Naive thymus-derived CD4-positive, alpha-beta T cell (primary cell): ENCODE measurements at places on chromosomes 2 and 18. TPM values are rescaled to one million over a fixed set of nuclear protein-coding genes. Genes with fewer than 3 reads are reported as not detected.

- DNase-seq = no peak
Observed at GRCh38 chr18:73352546-73352945, 484.8 kb upstream of the NETO1 start.

DNA sequence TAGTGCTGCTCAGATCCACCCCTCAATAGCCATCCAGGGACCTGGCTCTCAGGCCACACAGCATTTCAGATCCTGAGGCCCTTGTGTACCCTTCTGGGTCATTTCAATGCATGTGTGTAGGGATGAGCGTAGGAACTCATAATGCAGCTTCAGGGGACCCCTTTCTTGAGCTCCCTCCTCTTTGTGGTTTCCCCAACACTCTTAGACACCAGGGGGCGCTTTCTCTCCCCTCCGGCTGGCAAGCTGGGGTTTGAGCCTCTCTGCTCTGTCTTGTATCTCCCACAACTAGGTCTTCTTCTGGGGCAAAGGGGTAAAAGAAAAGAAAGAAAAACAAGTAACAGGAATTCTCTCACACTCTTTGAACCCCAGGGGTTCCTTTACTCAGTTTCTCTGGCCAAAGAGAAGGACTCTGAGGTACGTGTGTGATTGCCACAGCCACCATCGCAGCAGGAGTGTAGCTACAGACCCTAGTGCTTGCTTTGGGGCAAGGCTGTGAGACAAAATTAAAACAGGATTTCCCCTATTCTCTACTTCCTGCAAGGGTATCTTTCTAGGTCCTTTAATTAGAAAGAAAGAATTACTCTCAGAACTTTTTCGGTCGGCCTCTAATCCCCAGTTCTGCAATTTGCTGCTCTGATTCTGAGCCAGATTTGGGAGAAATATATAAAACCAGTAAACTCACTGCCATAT lies 38.0 kb downstream of the CABYR start:
- DNase-seq = no peak

DNA sequence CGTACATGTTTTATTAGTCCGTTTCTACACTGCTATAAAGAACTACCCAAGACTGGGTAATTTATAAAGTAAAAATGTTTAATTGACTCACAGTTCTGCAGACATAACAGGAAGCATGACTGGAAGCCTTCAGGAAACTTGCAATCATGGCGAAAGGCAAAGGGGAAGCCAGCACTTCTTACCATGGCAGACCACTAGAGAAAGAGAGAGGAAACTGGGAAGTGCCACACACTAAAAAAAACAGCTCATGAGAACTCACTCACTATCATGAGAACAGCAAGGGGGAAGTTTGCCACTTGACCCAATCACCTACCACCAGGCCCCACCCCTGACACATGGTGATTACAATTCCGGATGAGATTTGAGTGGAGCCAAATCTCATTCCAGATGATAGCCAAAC lies 466.2 kb downstream of the IRS1 start:
- DNase-seq = no peak

DNA sequence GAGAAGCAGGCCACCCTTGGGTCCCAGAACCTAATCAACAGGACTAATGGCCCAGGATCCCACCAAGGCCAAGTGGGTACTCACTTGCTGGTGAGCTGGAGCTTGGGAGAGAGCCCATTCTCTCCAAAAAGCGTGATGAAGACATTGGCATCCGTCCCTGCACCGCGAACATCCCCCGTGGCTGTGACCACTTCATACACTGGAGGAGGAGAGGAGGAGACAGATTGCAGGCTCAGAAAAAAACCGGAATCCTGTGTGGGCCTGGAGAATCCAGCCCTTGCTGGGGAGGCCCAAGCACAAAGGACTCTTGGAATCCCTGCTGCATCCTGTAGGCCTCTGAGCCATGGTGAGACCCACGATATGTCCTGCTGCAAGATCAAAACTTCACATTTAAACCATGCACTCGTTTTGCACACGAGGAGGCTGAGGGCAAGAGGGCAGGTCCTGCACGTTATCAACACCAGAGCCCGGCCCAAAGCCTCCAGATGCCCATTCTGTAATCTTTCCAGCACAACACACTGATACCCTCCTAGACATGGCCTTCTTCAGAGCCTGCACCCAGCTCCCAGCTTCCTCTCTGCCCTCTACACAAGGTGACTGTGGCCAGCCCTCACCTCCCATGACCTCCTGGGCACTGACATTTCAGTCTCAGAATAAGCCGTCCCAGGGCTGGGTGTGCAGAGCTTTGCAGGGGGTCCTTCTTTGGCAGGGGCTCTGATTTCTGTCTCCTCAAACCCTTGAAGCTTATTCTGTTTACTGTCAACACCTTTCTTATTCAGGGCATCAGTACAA lies 7.8 kb downstream of the LOXHD1 start:
- no peak for DNase-seq

GRCh38 chr2:31107591-31108300 lies 30.5 kb downstream of the GALNT14 start:
- DNase-seq = no peak

GRCh38 chr2:70461414-70461813 lies 92.2 kb downstream of the TGFA start:
- DNase-seq = no peak

- no peak for DNase-seq
Observed at GRCh38 chr2:10775021-10775780, 37.4 kb downstream of the PDIA6 start.

GRCh38 chr2:119435081-119435952 lies 3.7 kb downstream of the TMEM37 start:
- DNase-seq = no peak

DNA sequence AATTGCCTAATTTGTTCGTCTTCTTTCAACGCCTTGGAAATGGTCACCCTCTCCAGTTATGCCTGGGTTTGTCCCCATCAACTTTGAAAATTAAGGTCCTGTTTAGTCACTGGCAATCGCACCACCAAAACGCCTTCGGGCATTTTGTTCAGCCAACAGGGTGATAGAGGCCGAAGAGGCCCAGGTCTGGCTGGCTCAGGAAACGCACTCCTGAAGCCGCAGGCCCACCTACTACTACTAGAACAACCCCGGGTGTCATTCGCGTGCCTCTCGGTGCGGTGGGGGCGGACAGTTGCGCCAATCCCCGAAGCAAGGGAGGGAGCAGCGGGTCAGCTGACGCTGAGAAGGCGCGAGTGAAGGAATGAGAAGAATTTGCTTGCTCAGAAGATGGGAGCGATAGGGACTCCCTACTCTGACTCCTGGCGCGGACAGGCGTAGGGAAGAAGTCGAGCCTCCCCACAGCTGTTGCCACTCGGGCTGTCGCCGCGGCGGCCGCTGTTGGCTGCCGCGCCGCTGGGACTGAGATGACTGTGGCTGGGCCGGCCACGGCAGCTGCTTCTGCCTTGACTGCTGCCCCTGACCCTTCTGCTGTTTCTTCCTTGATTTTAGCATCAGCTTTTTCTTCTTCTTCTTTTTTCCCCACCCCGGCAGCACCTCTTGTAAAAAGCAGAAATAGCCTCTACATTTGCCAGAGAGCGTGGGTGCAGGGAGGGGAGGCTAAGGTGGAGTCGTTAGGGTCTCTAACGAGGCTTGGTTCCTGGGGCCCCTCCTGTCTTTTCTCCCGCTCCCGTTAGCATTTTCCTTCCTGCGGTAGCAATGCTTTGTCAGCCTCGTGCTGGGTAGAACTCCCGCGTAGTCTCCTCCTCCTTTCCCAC lies 387.6 kb downstream of the FIGN start:
- DNase-seq = no peak

DNA sequence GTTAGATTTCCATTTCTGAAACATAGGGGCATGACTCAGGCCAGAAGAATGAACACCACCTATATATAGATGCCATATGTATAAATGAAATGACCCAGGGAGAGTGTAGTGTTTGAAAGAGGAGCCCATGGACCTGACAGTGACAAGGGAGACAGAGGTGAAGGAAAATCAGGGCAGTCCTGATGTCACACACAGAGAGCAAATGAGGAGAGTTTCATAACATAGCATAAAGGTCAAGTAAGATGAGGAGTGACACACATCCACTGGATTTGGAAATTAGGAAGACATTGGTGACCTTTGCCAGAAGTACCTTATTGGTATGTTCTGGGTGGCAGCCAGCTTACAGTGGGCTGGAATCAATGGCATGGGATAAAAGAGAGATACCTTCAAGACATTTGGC lies 276.7 kb downstream of the ZNF385B start:
- no peak for DNase-seq

- no peak for DNase-seq
Observed at GRCh38 chr2:235232449-235233433, 261.1 kb upstream of the AGAP1 start.

- no peak for DNase-seq
Observed at GRCh38 chr18:9631814-9632496, 17.6 kb upstream of the PPP4R1 start.

DNA sequence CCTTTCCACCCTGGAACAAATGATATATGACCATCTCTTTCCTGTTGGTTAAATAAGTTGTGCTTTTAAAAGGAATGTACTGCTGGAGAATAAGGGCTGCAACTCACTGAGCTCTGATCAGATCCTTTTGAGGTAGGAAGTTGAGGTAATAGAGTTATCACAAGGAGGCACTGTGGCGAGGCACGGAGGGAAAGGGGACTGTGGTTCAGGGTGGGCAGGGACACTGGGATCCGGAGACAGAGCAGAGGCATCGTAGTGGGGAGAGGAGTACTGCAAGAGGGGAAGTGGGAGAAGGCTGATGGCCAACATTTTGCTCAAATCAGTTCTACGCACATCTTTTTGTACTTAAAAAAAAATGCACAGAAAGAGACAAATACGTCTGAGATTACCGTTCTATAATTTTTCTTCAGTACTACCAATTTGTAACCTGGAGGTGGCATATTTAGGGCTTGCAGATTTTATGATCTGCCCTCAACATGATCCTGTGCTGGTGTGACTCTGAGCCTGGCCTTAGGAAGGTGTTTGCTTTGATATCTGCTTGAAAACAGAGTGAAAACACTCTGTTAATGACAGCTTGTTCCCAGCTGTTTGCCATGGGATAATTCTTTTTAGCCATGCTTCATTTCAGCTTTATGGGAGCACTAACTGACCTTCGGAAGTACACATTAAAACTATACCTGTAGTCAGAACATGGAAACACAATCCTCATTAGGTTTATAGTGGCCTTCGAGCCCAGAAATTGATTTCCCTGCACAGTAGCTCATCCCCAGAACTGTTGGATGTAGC lies 168.1 kb downstream of the KCNE4 start:
- no peak for DNase-seq

DNA sequence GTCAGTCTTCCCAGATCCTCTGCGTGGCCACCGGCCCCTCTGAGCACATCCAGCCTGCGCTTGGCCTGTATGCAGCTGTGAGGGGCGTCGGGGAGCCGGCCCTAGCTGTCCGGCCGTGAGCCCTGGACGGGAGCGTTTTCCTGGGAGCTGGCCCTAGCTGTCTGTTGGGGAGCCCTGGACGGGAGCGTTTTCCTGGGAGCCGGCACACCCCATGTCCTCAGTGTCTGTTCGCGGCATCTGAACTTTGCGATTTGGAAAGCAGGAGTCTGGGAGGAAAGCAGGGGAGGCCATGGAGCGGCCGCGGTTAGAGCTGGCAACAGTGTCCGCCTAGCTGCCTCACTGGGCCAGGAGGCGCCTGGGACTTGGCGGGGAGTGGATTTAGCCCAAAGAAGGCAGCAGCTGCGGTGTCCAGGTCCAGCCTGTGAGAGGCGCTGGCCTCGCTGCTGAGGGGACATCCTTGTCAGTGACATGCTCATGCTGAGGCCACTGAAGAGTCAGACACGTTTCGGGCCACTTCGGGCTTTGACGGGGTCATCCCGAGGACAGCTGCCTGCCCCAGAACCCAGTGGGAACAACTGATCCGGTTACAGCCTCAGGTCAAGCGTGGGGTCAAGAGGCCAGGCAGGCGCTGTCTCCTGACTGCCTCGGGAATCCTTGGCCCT lies 75.8 kb downstream of the KCNG2 start:
- no peak for DNase-seq

DNA sequence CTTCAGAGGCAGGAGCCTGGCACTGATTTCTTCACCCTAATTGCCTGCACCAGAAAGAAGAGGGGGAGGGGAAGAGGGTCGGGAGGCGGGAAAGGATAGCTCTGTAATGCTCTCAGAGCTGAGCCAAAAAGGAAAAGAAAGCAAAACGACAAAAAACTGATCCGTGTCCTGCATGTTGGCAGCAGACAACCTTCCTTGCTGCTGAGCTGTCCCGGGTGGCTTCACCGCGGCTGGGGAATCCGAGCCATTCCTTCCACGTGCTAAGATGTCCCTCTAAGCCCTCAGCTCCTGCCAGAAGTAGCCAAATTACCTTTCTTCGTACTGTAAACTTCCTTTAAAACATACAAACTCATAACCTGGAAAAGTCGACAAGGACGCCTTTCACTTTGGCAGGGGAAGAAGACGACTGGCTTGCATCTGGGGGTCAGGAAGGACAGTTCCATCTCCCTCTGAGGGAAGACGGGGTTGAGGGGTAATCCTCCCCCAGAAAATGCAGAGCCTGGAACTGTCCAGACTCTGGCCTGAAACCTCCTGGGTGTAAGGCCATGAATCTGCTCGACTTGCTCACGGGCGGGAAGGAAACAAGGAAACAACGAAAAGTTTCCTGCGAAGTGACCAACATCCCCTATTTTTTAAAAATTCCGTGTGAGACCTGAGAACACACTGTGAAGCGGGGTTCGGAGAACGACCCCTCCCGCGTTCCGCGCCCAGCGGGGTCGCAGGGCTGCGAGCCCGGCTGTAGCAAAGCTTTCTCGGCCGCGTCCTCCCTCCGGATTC lies 7.7 kb downstream of the OTX1 start:
- no peak for DNase-seq

DNA sequence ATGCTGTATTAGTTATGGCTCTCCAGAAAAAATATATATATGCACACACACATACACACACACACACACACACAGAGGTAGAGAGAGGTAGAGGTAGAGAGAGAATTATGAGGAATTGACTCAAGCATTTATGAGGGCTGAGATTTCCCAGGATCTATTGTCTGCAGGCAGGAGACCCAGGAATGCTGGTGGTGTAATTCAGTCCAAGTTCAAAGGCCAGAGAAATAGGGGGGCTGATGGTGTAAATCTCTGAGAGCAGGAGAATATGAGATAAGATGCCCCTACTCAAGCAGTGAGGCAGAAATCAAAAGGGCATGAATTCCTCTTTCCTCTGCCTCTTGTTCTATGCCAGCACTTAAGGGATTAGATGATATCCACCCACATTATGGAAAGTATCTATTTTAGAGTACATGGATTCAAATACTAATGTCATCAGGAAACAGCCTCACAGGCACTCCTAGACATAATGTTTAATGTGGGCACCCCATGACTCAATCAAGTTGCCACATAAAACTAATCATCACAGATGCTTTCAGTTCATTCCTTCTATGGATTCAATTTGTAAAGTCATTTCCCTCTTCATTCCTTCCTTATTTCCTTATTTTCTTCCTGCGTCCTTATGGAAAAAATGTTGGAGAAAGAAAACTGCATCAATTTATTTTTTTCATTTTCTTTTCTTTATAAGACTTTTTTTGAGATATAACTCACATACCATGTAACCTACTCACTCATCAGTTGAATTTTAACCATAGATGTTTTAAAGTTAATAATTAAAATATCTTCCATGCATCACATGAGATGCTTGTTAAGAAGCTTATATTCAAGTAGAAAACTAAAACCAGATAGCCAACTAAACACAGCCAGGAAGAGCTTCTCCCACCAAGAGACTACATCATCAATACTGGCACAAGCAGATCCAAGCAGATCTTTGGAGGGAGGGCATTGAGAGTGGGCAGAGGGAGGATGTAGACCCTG lies 406.2 kb downstream of the MBD2 start:
- DNase-seq = no peak

ATP6V1B1 gene
- not detected for total RNA-seq

HOXD13 gene
- not detected for total RNA-seq

HSPE1 gene
- 46.3 TPM for total RNA-seq

GKN2 gene
- total RNA-seq = not detected

ITPRIPL1 gene
- 4.7 TPM for total RNA-seq

SAG gene
- total RNA-seq = not detected

PROM2 gene
- 0.57 TPM for total RNA-seq

KCNS3 gene
- total RNA-seq = not detected

BOK gene
- not detected for total RNA-seq
